ENCODE measurements at places on chromosomes 2 and 18. TPM values are rescaled to one million over a fixed set of nuclear protein-coding genes. Genes with fewer than 3 reads are reported as not detected.

Gene VAMP5
- 93.7 TPM for polyA plus RNA-seq

Gene GATA6
- polyA plus RNA-seq, result 12.8 TPM

Gene C2orf15
- 2.4 TPM for polyA plus RNA-seq

Gene FARP2
- 41.6 TPM for polyA plus RNA-seq

Gene AGXT
- 0.60 TPM for polyA plus RNA-seq
